ENCODE measurements at places on chromosomes 5 and 9.
A peak's percentile ranks its signal among the peaks of the same experiment; 100 is the strongest.

DNA sequence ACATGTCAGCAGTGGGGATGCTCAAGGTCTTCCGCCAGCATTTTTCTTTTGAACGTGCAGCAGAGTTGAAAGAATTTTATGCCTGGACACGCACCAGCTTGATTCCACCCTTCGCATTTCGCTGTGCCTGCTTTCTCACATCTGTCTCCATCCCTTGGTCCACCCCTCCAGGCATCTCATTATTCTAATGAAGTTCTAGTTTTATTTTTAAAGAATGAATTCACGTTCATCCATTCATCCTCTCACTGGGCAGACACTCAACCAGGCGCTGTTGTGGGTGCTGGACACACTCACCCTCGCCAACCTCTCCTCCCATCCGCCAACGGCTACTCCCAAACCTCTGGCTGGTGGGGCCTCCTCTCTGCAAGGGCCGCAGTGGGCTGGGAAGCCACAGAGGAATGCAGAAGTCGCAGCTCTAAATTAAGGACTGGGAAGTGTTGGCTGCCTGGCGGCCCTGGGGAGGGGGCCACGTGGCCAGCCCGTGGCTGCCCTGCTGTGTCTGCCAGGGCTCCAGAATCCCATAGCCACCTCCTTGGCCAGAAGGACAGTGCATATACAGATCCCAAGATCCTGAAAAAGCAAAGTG is 6.7 kb downstream of the SUSD3 start:
- DNase-seq: no peak

- DNase-seq: peak; percentile 28
Measured at GRCh38 chr5:143717400-143717799, 94.6 kb upstream of the HMHB1 start.

- DNase-seq: no peak
Measured at GRCh38 chr9:2000314-2000713, 14.8 kb upstream of the SMARCA2 start.

DNA sequence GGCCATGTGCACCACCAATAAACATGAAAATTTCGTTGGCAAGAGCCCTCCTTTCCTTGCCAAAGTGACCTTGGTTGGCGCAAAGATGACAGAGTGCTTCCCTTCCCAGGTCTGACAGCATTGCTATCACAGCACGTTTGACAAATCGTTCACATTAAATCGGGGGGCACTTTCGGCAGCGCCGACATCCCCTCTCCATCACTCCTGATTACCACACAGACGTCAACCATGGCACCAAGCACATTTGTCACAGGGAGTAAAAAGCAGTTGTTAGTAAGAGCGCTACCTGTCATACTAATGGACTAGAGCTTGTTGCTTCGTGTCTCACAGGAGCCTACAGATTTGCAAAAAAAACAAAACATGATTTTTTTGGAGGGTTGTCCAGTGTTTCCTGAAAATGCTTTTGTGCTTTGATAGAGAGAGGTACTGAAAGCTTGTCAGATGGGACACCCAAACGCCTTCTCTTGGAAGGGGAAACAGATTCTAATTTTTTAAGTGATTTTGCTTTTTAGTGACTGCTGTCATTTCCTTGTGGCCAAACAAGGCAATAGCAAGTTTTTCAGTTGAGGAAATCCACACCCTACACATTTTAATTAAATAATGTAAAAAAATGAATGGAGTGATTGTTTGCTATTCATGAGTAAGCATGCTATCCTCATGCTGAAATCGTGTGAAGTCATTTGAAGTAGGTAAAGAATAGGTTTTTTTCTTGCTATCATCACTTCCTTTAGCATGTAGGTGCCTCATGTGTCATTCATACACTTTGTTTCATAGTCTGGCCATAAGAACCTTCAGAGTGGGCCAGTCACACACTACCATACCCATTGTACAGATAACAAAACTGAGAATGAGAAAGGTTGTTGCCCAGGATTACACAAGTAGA is 682.8 kb upstream of the WWC1 start:
- no peak for DNase-seq

DNA sequence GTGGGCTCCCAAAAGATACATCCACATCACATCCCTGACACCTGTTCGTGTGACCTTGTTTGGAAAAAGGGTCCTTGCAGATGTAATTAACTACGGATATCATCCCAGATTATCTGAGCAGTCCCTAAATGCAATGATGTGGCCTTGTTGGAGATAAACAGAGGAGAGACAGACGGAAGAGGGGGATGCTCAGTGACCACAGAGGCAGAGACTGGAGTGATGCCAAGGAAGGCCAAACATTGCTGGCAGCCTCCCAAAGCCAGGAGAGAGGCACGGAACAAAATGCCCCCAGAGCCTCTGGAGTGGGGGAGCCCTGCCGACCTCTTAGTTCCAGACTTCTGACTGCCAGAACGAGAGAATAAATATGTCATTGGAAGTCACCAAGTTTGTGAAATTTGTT is 15.0 kb upstream of the VAV2 start:
- no peak for DNase-seq

- DNase-seq: peak; percentile 12
Measured at GRCh38 chr5:80686757-80687156, 32.0 kb upstream of the DHFR start.

- no peak for DNase-seq
Measured at GRCh38 chr5:59390989-59391388, 502.5 kb downstream of the PDE4D start.

DNA sequence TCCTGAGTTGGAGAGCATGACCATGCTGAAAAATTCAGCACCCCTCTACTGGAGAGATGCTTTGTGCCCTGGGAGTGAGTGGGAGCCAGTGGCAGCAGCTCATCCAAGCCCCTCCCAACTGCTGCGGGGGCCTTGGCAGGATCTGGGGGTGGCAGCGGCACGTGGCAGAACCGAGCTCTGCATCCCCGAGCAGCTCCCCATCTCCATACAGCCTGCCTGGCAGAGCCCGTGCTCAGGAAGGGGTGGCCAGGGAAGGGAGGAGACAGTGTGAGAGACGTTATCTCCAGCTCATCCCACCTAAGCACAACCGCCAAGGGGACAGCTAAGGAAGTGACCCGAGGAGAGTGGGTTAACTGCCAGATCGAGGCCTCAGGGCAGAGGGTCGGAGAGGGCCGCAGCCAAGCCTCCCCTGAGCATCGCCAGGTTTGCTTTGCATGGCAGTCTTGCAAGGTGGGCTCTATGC is 17.2 kb upstream of the DPM2 start:
- DNase-seq: no peak

- DNase-seq: peak; percentile 58
Measured at GRCh38 chr9:19154135-19154612, 26.9 kb upstream of the PLIN2 start.

GRCh38 chr9:19931098-19931890 is 142.5 kb upstream of the SLC24A2 start:
- DNase-seq: no peak

GRCh38 chr9:81414836-81415235 is 274.5 kb downstream of the TLE1 start:
- DNase-seq: no peak

DNA sequence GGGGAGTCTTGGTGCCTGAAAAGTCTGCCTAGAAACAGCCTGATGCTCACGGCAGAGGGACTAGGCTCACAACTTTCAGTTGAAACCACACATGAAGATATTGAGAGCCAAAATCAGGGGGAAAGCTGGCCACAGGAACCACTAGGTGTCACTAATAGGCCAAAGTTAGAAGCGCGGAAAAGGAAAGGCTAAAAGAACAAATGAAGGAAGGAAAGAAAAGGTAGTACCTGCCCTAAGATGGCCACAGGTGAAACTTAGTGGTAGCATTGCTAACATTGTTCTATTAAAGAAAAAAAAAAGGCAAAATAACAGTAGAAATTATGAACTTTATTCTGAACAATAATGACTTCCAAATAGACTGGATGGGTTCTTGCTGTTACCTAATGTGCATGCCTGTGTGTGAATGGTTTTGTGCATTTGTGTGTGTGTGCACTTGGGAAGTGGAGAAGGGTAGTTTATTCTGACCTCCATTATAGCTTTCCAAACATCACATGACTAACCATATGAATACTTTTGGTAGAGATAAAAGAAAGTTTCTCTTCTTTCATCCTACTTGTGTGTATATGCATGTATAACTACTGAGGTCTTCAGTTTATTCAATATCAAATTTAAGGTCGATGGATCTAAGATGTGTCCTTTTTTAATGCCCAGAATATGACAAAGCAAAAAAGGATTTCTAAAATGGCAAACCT is 2.1 kb upstream of the RFESD start:
- peak; percentile 42 for DNase-seq

DNA sequence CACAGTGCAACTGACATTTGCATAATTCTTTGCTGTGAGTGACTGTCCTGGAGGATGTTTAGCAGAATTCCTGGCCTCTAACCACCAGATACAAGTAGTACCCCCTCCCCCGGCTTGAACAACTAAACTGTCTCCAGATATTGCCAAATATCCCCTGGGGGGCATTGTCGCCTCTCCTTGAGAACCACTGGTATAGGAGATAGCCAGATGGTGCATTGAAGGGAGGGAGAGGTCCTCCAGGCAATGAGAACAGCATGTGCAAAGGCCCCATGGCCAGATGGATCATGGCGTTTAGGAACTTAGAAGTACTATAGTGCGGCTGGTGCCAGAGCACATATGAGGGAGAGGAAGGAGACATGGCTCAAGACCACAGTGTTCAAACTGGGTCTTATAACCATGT is 18.9 kb upstream of the ORM1 start:
- no peak for DNase-seq

- peak; percentile 32 for DNase-seq
Measured at GRCh38 chr5:140591747-140592372, 27.2 kb downstream of the SLC35A4 start.

GRCh38 chr5:1887588-1888360 is 5.0 kb upstream of the IRX4 start:
- DNase-seq: no peak

DNA sequence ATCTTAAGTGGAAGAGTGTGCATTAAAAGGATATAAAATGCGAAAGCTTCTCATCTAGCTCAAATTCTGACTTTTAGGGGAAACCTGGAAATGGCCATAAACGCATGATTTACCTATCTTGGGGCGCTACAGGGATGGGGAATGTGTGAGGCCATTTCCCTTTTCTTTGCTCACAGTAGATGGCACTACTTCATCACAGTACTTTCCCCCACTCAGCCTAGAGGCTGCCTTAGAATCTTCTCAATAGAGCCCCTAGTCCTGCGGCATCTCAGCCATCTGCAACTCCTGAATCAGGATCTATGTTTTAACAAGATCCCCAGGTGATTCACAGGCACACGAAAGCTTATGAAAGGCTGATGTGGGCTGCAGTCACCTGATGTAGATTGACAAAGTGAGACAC is 110.8 kb downstream of the LHFPL2 start:
- peak; percentile 44 for DNase-seq

DNA sequence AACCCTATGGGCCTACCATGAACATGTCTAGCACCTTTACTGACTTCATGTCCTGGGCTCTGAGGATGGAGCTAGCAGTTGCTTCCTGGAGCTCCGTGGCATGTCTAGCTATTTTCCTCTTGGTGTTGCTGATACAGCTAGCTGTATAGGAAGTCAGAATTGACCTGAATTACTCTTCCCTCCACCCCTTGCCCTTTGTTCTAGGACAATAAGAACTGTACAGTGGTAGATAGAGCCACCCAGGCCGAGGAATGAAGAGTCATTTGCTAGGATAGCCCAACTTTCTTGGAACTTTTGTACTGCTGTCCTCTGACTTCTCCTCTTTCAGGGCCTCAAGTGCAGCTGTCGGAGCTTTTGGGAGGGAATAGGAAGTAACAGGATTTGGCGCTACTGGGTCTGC is 109.9 kb upstream of the RUSC2 start:
- DNase-seq: no peak

- DNase-seq: no peak
Measured at GRCh38 chr9:111868475-111868874, 28.1 kb upstream of the UGCG start.

- no peak for DNase-seq
Measured at GRCh38 chr9:3845549-3845948, 319.7 kb upstream of the RFX3 start.

GRCh38 chr5:126875303-126875785 is 98.4 kb downstream of the LMNB1 start:
- no peak for DNase-seq

DNA sequence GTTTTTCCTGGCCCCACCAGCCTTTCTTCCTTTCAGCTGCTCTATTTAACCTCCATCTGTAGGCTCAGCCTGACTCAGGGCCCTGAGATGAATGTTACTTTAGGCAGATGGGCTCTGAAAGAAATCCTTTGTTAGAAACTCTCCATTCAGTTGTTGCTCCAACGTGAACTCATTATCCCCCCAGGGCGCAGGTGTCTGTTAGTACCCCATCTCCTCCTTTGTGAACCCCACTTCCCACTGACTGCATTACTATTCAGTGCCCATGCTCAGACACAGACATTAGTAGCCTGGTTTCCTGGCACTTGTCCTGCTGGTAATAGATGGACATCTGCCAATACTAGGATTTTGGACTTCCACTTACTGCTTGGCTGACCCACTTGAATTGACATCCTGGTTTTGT is 1271.6 kb downstream of the PTPRD start:
- DNase-seq: no peak

- no peak for DNase-seq
Measured at GRCh38 chr5:170067574-170068170, 38.0 kb upstream of the FOXI1 start.

DNA sequence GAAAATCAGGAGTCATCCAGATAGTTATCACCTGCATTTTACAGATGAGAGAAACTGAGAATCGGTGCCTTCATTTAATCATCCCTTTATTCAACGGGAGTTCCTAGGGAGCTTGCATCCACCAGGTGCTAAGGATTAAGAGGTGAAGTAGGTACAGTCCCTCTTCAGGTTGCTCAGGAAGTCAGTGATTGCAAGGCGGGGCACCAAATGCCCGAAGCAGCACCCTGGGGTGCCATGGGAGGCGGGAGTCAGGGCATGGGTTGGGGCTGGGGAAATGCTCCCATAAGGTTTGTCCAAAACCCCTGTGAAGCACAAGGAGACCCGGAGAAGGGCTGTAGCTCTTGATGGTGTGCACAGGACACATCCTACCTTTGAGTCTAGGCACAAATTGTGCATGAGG is 98.8 kb upstream of the KLF4 start:
- no peak for DNase-seq

DNA sequence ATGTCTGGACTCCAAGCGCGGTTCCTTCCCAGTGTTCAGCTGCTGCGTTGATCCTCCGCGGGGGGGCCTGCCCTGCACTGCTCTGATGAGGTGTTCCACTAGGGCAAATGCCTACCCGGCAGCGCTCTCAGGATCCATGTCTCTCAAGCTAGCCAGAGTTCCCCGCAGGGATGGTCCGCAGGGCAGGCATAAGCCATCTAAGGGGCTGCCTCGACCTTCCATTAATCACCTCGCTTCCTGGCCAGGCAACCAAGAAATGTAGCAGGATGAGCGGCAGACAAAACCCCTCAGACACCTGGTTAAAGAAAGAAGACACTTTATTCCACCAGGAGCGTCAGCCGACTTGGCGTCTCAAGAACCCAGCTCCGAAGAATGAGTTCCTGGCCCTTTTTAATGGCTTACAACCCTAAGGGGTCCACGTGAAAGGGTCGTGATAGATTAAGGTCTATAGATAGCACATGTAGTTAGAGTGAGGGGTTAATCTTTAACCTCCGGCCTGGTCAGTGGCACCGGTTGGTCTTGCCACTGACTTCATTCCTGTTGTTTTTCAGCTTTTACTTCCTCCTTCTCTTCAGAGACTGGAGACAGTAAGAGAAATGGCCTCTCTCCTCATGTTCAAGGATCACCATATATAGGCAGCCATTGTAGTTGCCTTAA is 47.2 kb upstream of the COX7C start:
- no peak for DNase-seq

- no peak for DNase-seq
Measured at GRCh38 chr9:86481466-86481865, 127.3 kb upstream of the TUT7 start.

- no peak for DNase-seq
Measured at GRCh38 chr5:17852740-17853139, 218.5 kb downstream of the TAF11L14 start.

Measured in AG08396 (cell line).